Effector memory CD4-positive, alpha-beta T cell (primary cell): ENCODE measurements at places on chromosomes 2 and 18.

DNA sequence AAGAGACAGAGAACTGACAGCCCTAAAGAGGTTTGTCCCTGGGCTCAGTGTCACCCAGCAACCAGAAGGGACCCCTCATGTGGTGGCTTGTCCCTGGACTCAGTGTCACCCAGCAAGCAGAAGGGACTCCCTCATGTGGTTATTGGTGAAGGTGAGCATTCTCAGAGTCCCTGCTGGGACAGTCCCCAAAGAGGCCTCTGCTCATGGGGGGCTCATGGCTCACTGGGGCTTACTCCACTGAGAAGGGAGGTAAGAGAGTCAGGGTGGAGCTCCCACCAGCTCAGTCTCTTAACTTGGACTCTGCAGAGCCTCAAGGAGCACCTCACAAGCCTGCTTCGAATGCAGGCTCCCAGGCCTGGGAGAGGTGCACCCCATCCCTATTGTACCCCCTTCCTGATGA is 145.2 kb upstream of the COPS8 start:
- no peak for DNase-seq

DNA sequence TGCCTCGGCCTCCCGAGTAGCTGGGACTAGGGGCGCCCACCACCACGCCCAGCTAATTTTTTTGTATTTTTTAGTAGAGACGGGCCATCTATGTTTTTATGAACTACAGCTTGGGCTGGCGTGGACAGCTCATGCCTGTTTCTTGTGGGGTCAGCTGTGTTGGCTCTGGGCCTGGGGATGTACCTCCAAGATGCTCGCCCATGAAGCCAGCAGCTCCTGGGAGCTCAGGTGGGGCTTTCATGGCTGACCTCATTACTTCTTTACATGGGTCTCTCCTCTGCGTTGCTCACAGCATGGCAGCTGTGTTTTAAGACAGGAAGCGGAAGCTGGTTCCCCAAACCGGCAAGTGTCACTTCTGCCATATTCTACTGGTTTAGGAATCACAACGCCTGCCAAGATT is 203.1 kb downstream of the SOX11 start:
- no peak for DNase-seq

DNA sequence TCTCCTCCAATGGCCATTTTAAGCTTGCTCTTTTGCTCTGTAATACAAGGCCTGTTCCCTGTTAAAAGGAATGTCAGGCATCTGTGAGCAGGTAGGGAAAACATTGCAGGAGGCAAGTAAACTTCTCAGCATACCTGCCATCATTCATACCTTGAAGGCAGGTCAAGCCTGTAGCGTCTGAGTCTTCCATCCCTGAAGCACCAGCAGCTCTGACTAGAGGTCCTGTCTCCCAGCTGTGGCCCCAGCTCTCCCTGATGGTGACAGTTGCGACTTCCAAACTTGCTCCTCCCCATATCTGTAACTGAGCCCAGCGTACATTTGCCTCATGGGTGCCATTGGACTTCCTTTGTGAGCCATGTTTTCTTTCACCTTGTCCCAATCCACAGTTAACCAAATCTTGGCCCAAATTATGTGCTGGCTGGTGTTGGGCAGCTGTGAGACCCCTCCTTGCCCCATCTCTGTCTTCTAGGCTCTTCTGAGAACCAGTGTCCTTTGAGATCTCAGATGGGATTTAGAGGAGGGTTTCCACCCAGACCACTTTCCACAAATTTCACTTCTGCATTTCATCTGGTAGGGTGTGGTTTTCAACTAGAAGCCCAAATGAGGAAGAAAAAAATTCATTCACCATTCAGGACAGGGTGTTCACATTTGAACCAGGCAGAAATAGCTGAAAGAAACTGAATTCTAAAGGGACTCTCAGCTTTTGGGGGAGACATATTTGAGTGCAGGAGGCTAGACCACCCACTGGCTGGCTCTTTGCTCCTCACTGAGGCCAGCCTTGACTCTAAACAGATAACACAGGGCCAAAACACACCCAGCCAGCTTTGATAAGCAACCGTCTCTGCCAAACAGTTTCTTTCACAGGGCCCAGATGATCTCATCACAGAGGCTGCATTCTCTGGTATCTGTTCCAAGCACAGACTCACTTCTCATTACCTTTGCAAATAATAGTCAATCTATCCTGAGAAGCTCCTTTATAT is 66.4 kb upstream of the MSH2 start:
- DNase-seq: no peak

DNA sequence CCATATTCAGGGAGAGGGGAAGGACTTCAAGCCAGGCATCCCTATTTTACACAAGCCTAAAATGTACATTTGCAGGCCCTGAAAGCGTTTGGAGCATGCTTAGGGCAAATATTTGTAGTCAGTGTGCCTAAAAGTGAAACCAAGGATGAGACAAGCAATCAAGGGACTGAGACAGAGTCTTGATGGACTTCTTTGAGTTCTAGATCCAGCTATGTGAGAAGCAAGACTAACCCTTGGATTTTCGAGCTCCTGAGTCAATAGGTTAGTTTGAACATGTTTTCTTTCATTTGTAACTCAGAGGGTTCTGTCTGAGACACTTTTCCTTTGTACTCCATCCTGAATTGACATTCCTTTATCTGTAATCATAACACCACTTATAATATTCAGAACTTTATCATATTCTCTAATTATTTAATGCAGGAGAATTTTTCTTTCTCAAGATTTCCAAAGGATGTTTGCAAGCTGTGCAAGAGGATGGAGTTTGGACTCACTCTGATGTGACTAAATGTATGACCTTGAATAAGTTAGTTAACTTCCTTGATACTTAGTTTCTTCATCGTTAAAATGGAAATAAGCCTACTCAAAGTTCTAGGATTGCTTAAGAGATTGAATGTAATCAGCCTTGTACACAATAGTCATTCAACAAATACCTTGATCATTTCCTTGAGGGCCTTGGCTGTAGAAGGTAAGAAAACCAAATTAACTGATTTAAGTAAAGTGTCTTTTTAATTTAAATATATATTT is 1237.8 kb upstream of the ZEB2 start:
- DNase-seq: no peak

DNA sequence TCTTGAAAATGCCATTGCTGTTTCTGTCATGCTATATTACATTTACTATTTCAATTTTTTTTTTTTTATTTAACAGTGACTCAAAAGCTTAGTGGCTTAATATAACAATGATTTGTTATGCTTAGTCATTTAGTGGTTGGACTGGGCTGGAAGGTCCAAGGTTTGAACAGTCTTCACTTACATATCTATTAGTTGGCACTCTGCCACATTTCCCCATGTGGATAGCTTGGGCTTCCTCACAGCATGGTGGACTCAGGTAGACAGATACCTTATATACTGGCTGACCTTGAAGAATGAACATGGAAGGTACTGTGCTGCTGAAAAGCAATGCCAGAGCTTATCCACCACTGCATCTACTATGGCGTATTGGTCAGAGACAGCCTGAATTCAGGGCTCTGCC is 909.5 kb upstream of the SOX11 start:
- no peak for DNase-seq

GRCh38 chr2:105287692-105288091 is 41.8 kb downstream of the TGFBRAP1 start:
- DNase-seq: no peak

- no peak for DNase-seq
These were observed 801.3 kb upstream of the ID2 start for GRCh38 chr2:7880566-7880965.

DNA sequence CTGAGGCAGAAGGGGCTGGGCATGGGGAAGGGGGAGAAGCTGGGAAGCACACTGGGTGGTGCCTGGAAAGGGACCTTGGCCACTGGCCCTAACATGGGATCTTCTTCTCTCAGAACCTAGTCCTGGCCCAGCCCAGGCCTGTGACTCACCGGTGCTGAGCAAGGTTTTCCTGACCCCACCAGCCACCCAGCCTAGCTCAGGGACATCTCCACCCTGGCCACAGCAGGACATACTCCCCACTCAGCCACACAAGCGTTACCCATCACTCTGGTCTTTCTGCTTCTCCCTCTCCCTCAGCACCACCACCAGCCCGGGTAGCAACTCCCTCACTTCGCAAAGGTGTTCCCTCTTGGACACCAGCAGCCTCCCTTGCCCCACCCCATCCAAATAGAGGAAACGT is 22.8 kb downstream of the TNS1 start:
- DNase-seq: no peak

- DNase-seq: no peak
These were observed 13.5 kb upstream of the UBXN4 start for GRCh38 chr2:135728064-135728743.

GRCh38 chr2:232203936-232204335 is 174.6 kb upstream of the ALPP start:
- DNase-seq: no peak

GRCh38 chr2:216717491-216717901 is 22.1 kb upstream of the IGFBP5 start:
- no peak for DNase-seq

DNA sequence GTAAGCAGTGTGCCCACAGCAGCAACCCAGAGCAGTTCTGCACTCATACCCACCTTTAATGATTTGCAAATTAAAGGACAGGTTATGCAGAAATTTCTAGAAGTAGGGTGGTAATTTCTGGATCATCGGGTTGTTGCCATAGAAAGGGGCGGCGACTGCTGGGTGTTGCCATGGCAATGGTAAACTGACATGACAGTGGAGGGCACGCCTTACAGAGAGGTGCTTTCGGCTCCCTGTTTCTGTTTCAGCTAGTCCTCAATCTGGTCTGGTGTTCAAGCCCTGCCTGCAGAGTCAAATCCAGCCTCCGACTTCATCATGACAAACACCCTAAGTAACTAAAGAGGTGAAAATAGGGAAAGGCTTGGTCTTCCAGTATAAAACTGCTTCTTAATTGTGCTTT is 667.7 kb downstream of the SOCS6 start:
- no peak for DNase-seq

DNA sequence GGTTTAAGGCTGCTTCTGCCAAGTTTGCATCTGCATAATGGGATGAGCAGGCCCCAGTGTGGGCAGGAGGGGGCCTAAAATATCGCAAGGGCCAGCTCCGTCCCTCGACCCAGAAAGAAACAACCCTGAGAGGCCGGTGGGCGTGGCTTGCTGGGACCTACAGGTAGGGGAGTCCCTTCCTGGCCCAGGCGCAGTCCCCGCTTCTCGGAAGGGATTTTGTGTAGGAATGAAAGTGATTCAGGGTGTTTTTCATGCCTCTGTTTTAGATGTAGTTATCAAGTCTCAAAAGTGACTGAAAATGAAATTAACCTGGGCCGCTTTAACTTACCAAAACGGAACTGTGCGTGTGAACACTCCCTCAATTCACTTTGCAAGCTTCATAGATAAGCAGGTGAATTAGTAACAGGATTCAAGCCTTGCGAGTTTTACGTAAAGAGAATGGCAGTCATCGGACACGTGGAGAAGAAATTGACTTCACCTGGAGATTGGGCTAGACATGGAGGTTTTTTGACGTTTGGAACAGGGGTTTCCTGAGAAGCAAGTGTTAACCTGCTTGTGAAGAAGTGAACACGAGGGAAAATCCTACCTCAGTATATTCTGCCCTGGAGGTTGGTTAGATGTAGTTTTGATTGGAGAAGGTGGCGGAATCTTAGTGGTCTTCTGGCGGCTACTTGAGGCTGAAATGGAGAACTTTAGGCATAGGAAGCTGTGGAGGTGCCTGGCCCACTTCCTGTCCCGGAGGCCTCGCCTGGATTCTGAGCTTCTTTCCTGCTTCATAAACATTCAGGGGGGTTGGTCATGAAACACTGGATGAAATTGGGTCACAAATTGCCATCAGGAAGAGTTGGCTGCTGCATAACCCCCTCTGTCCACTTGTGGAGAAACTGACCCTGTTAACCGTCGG is 1.7 kb downstream of the NCK2 start:
- peak; percentile 64 for DNase-seq

DNA sequence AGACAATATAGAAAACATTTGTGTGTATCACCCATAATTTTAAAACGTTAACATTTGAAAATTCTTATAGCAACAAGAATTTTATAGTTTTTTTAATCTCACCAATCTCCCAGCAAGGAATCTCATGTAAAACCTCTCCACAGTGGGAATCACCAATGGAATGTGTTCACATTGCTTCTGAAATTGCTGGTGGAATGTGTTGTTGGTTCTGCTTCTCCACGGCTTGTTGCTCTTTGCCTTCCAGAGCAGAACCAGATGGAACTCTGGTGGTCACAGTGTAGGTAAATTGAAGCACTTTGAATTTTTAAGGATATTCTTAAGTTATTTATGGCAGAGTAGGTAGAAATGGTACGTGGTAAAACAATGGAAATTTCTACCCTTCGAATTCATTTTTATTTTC is 35.1 kb downstream of the DCAF17 start:
- DNase-seq: no peak

- DNase-seq: no peak
These were observed 85.0 kb upstream of the PPP1CB start for GRCh38 chr2:28666496-28667184.

- DNase-seq: peak; percentile 26
These were observed 498 bp downstream of the TGOLN2 start for GRCh38 chr2:85327160-85327821.

- DNase-seq: no peak
These were observed 188.7 kb downstream of the FTCDNL1 start for GRCh38 chr2:199662255-199662654.

GRCh38 chr18:25038261-25038660 is 313.7 kb downstream of the ZNF521 start:
- no peak for DNase-seq

DNA sequence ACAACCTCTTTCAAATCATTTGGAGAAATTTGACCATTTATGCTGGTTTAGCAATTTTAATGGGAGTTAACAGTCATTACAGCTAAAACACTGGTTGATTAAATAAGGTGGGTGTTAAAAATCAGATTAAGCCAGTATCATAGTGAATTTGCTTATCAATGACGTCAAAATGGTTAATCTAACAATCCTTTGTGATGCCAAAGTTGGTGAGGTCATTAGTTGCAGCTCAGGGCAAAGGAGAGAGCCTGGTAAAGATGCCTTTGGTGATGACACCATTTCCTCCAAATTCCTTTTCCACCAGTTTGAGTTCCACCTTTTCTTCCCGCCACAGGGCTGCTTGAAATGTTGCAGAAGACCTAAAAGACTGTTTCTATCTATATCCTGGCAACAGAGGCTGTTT is 757.1 kb upstream of the PIK3C3 start:
- no peak for DNase-seq

DNA sequence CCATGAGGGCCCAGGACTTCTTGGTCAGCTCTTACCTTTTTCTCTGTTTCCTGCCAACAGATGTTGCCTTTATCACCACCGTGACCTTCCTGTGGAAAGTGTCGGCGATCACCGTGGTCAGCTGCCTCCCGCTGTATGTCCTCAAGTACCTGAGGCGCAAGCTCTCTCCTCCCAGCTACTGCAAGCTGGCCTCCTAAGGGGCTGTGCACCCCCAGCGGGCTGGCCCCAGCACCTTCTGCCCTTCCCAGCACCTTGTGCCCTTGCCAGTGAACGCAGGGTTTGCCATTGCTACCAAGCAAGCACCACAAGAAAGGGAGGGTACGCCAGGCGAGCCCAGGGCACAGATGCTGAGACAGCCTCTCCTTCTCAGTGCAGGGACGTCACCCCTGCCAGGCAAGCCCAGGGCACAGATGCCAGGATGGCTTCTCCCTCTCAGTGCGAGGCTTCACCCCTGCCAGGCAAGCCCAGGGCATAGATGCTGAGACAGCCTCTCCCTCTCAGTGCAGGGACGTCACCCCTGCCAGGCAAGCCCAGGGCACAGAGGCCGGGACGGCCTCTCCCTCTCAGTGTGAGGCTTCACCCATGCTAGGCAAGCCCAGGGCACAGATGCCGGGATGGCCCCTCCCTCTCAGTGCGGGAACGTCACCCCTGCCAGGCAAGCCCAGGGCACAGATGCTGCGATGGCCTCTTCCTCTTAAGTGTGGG is 18.4 kb upstream of the NFATC1 start:
- no peak for DNase-seq

GRCh38 chr2:207164006-207164831 is 1.5 kb downstream of the KLF7 start:
- no peak for DNase-seq

GRCh38 chr2:105682401-105682800 is 62.3 kb upstream of the NCK2 start:
- DNase-seq: no peak
